NCI-H187 (cell line): ENCODE measurements at places on chromosomes 3 and 15.

- DNase-seq = no peak
Observed at GRCh38 chr3:43120937-43121336, 15.1 kb upstream of the POMGNT2 start.

GRCh38 chr3:133161656-133162055 lies 123.5 kb downstream of the TMEM108 start:
- DNase-seq = no peak

DNA sequence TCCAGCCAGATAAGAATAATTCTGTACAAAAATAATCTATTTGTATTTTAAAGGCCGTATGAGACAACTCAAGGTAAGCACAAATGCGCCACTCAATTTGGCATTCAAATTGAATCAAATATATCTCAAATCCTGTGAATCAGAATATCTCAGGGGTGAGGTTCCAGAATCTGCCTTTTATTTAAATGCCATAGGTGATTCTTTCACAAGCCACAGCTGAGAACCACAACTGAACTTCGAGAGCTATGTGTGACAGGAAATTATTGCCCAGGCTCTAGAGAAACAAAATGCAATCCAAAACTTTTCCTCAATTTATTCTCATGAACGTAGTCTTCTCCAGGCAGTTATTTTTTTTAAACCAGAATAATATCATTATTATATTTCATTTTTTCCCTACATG lies 11.9 kb downstream of the ATP8B4 start:
- DNase-seq = no peak

DNA sequence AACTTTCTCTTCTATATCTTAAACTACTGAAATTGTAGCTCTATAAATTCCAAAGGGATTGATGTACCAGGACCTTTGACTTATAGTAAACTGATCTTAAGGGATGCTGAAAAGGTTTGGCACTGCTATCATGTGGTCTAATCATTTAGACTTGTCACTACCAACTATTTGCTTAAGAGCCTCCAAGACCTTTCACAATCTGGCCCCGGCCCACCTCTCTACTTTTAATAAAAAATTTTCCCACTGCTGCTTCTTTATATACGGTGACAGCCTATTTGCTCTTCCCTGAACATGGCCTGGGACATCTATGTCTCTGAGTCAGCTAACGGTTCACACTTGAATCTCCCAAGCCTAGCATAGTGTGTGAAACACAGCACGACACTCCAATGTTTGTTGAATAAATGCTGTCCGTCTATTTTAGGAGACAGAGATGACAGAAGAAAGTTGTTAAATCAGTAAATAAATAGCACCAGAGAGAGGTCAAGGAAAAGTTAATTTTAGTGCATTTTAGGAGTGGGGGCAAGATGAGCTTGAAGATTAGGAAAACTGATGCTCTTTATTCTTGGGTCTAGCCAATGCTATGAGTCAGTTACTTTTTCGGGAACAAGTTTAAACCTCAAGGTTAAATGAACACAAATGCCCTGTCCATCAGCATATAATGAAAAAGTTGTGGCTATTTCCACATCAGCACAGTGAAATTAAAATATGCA lies 212.9 kb downstream of the TIGIT start:
- DNase-seq = no peak

DNA sequence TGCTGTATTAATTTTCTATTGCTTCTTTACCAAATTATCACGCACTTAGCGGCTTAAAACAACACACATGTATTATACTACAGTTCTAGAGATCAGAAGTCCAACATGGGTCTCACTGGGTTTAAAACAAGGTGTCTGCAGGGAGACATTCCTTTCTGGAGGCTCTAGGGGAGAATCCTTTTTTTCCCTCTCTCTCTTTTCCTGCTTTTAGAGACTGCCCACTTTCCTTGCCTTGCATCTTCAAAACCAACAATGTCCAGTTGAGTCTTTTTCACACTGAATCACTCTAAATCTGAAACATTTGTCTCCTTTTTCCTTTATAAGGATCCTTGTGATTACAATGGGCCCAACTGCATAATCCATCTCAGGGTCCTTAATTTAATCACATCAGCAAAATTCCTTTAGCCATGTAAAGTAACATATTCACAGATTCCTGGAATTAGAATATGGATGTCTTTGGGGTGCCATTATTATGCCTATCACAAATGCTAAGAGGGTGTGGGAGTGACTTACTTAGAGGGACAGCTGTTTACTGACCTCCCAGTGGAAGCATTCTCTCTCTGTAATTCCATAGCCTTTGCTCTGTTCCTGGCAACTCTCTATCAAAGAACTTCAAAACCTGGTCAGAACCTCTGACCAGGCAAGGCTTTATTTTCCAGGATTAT lies 21.8 kb downstream of the CD200 start:
- no peak for DNase-seq

DNA sequence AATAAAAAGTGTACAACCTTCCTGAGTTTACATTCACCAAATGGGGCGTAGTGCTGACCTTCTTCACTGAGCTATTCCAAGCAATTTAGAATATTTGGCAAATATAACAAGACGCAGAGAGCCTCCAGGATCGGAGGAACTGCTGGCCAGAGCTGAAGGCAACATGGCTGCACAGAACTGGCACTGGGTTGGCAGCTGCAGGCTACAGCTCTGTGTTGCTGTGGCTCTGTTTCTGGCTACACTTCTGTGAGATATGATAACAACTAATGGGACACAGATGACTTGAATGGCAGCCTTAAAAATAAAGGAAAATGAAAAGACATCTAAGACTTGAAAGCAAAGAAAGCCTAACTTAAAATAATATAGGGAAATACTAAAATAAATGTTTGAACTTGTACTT lies 10.8 kb upstream of the SLC6A20 start:
- DNase-seq = no peak

DNA sequence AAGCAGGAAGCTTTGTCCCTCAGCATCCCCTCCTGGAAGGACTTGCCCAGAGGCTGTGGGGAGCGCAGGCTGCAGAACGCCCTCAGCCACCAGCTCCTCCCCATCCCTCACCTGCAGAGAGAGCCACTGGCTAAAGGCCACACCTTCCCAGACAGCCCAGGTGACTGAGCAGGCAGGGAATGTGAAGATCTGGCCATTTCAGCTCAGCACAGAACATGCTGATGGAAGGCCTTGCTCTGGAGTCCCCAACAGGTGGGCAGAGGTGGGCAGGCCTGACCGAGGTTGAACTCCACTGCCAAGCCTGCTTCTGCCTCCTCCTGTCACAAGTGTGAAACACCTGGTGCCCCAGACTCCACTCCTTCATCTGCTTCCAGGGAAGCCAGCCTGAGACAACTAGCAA lies 50.7 kb upstream of the SEC61A1 start:
- DNase-seq = no peak

DNA sequence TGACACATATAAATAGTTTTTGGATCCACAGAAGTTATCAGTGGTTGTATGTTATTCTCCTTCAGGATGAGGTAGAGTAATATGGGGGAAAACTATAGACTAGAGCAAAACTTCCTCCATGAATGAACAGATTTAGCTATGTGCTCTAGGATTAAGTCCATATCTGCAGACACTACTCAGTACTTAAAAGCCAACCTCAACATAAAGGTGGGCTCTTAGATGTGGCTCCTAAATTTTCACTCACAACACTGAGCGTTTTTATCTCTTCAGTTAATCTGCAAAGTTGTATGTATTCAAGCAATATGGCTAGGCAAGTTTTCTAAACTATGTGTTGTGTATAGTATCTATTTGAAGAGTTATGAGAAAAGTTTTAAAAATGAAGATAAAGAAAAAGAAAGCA lies 147.0 kb upstream of the SLITRK3 start:
- no peak for DNase-seq
